ENCODE measurements at places on chromosomes 11 and 22. TPM values are rescaled to one million over a fixed set of nuclear protein-coding genes. Genes with fewer than 3 reads are reported as not detected.

GRCh38 chr22:19490628-19491230 is 11.0 kb downstream of the CDC45 start:
- no peak for DNase-seq

DNA sequence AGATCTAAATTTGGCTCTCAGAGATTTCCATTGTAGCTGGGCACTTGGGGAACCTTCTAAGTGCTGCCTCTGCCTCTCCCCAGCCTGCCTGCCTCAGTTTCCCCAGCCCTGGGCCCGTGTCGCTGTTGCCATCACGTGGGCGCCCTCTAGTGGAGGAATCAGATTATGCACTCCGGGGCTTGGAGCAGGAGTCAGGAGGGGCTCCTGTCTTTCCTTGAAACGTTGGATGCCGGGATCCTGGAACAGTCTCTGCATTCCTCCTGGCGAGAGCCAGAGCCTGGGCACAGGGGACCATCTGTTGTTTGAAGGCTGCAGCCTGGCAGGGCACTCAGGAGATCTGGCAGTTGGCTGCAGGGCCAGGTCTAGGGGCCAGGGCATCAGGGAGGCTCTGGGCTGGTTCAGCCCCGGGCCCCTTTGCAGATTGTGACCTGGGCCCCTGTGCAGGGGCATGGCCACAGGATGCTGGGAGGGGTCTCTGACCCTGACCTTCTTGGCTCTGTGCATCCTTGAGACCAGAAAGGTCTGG is 71.6 kb downstream of the LRP5 start:
- DNase-seq, result peak; percentile 52

DNA sequence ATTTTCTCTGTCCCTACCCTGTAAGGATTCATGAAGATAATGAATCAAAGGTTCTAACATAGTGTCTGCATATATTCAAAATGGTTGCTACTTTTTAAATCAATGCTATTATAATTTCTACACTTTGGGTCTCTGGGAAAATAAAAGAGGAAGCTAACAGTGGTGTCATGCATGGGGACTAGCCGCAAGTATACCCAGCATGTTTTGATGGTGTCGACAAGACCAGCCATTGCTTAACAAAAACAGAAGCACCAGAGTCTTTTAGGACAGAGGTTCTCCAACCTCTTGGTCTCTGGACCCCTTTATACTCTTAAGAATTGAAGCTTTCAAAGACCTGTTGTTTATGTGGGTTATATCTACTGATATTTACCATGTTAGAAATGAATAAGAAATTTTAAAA is 37.8 kb downstream of the RNF141 start:
- DNase-seq, result no peak

DNA sequence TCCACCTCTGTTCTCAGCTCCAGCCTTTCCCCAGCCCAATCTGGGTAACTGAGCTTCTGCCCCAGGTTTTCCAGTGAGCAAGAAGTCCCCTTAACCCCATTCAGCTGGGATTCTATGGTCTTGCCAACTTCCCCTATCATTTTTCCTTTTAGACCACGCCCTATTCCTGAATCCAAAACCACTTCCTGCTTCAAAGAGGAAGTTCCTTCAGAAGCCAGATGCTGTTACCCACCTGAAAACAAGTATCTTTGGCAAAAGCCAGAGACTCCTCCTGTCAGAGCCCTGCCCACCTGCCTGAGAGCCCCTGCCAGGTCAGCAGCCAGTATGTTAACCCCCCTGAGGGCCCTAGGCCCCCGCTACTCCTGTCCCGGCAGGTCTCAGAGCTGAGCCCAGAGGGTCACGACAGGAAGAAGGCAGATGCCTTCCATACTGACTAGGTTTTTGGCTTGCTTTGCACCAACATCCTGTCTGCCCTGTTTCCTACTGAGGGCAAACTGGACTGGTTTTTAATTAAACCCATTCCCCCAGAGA is 20.3 kb upstream of the MICAL2 start:
- DNase-seq, result no peak

- no peak for DNase-seq
These were observed 62.1 kb upstream of the AMOTL1 start for GRCh38 chr11:94705891-94706615.

- DNase-seq, result no peak
These were observed 61.6 kb upstream of the LINC01488 start for GRCh38 chr11:69419662-69420395.

The ALG9 gene
- total RNA-seq, result 22.6 TPM
